ENCODE measurements at places on chromosomes 3 and 15.

DNA sequence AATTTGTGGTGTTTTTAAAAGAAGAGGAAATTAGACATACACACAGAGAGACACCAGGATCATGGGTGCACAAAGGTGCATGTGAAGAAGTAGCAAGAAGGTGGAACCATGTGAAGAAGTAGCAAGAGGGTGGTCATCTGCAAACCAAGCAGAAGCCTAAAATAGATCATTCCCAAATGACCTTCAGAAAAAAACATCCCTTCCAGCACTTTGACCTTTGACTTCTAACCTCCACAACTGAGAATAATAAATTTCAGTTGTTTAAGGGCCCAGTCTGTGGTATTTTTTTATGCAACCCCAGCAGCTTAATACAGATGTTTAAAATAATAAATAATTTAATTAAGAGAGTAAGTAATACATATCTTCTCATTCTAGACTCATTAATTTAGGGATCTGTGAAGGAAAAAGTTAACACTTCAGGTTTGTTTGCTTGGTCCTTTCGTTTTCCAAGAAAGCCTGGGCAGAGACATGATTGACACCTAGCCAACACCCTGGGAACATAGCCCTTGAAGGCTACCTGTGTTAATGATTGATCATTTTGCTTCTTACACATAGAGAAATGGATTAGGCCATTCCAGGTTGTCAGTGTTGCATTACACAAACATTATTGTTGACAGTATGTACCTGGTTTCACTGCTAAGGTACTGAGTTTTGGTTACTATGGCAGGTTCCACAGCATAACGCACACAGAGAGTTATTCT is 1331.2 kb upstream of the GBE1 start:
- DNase-seq: no peak

- no peak for DNase-seq
Measured at GRCh38 chr3:43153216-43154083, 47.6 kb upstream of the POMGNT2 start.

DNA sequence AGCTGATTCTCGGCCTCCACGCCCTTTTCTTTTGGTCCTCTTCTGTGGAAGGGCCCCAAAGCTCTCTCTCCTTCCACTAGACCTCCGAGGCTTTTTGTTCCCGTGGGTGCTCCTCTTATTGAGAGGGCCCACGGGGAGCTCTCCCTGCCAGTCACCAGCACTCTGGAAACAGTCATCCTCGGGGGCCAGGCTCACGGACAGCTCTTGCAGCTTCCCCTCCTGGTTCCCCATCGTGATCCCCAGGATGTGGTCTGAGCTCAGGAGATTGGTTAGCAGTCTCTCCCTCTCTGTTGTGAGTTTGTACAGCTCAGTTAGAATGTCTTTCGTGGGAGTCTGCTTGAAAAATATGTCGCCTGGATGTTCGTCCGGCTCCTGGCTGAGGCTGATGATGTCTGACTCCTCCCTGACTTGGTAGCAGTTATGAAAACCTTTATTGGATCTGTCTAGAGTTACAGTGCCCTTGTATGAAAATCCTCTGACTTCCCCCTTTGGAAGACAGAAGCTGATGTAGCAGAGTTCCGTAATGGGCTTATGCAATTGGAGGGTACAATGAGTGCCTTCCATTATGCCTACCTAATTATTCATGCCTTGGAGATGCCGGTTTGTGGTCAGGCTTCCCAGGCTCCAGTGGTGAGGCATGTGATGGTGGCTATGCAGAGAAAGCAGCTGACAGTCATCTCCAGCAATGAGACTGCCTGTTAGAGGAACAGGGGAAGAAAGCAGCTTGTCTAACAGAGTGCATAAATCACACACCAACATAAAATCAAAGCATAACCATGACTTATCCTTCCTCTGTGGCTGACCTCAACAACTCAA is 40.0 kb downstream of the FMN1 start:
- DNase-seq: no peak

GRCh38 chr3:36992806-36993325 is at the start of gene EPM2AIP1:
TSS of gene EPM2AIP1 (minus strand) at chr3:36993131. CDS start at chr3:36993077, 54 bp downstream.
- DNase-seq: peak; percentile 95

- DNase-seq: no peak
Measured at GRCh38 chr15:25450163-25450562, 11.3 kb upstream of the UBE3A start.

- DNase-seq: no peak
Measured at GRCh38 chr15:99486371-99487336, 79.1 kb upstream of the MEF2A start.

- DNase-seq: no peak
Measured at GRCh38 chr3:115628075-115628412, 4.7 kb downstream of the GAP43 start.

DNA sequence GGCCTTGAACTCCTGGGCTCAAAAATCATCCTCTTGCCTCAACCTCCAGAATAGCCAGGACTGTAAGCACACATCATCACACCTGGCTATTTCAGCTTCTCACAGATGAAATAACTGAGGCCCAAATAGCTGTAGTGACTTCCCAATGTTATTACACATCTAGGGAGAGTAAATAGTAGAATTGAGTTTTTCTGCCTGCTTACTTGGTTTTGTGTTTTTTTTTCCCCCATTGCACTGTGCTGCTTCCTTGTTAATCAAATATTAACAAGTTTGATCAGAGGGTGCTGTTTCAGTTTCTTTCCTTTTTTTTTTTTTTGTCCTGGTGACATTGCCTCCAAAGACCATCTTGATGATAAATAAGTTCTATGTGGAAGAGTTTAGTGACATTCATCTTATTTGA is 23.4 kb downstream of the ZNF609 start:
- no peak for DNase-seq

- DNase-seq: no peak
Measured at GRCh38 chr15:68045289-68046265, 8.5 kb upstream of the PIAS1 start.

DNA sequence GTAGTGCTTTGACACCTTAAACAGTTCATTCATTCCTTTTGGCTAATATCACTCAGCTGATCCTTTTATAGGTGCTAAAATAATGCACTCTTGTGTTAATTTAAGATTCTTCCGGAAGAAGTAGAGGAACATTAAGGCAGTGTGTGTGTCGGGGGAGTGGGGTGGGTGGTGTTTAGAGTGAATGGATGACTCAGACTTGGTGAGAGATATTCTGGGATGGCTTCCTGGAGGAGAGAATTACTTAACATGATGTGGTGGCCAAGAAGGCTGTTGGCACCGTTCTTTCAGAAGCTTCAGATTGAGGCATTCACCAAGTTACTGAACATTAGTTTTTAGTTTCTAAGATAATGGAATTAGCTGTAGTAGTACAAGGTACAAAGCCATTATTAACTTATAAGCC is 125.6 kb upstream of the ROPN1 start:
- DNase-seq: no peak

DNA sequence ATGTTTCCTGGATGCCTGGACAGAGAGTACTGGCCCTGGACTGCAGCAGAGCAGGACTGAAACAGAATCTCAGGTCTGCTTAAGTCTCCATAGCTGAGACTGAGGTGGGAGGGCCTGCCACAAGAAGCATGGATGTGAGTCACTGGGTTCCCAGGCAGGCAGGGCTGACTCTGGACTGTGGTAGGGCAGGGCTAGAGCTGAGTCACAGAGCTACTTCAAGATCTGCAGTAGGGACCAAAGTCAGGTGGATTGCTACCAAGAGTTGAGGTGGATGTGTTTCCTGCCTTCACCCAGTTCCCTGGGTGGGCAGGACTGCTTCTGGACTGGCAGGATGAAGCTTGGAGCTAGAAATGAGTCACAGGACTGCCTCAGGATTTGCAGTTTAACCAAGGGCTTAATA is 282.9 kb downstream of the AGBL1 start:
- DNase-seq: no peak

GRCh38 chr3:169863458-169863899 is 6.3 kb downstream of the LRRC31 start:
- peak; percentile 26 for DNase-seq

DNA sequence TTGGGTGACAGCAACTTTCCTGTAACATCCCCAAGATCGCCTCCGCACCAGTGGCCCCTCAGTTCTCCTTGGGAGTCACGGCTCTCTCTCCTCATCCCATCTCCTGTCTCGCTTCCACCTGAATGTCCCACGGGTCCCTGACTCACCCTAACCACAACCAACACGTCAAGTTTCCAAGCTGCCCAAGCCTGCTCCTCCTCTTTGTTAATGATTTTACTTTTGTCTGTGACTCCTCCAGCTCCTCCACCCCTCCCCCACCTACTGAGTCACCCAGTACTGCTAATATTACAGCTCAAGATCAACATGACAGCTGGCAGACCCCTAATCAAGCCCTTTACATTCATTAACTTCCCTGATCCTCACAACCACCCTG is 39.3 kb downstream of the BDH1 start:
- DNase-seq: no peak

DNA sequence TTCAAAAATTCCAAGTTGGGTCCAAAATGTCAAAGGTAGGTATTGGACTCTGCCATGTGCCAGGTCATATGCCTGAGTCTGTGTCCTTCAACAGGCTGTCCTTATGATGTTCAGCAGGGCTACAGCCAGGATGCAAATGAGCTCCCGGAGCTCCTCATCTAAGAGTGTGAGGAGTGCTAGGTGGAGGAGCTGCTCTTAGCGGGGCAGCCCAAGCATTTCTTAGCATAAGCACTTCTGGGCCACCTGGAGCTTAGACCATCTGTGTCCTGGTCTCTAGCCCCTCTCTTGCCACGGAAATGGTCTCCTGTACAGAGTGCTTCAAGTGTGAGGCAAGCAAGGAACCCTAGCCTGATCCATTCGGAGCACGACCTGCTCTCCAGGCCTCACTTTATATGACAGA is 64.6 kb upstream of the PRR23C start:
- DNase-seq: no peak

GRCh38 chr3:176526942-176527341 is 670.3 kb downstream of the TBL1XR1 start:
- no peak for DNase-seq

DNA sequence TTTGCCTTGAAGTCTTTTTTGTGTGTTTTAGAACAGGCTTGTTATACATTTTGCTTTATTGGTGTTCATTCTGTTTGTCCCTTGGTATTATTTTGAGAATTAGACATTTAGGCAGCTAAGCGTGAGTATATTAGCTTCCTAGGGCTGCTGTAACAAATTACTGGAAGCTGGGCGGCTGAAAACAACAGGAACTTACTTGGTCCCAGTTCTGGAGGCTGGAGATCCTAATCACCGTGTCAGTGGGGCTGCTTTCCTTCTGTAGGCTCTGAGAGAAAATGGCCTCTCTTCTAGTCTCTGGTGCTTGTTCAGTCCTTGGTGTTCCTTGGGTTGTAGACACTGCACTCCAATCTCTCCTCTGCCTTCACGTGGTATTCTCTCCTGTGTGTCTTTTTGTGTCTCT is 142.3 kb downstream of the KLHL25 start:
- DNase-seq: no peak

GRCh38 chr3:66450390-66451022 is 50.3 kb downstream of the LRIG1 start:
- DNase-seq: no peak

GRCh38 chr3:130405956-130406355 is 60.5 kb downstream of the COL6A5 start:
- DNase-seq: no peak

- DNase-seq: no peak
Measured at GRCh38 chr15:66654361-66654738, 47.7 kb upstream of the SMAD6 start.

DNA sequence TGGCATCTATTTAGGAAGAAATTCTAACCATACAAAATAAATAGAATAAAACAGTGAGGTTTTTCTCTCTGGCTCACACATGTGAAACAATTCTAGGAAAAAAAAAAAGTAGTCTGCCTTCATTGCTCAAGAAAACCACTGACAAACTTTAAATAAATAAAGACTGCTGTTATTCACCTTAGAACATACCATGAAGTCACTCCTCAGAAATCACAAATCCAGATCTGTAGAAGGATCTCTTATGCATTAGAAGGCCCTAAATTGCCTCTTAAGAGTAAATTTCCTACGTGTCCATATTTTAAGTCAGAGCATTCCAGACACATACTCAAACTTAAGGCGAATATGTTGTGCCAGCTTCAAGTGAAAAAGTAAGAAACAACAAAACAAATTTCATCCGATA is 217.3 kb downstream of the ZIC4 start:
- no peak for DNase-seq

GRCh38 chr15:53437985-53438841 is 321.2 kb downstream of the WDR72 start:
- no peak for DNase-seq

DNA sequence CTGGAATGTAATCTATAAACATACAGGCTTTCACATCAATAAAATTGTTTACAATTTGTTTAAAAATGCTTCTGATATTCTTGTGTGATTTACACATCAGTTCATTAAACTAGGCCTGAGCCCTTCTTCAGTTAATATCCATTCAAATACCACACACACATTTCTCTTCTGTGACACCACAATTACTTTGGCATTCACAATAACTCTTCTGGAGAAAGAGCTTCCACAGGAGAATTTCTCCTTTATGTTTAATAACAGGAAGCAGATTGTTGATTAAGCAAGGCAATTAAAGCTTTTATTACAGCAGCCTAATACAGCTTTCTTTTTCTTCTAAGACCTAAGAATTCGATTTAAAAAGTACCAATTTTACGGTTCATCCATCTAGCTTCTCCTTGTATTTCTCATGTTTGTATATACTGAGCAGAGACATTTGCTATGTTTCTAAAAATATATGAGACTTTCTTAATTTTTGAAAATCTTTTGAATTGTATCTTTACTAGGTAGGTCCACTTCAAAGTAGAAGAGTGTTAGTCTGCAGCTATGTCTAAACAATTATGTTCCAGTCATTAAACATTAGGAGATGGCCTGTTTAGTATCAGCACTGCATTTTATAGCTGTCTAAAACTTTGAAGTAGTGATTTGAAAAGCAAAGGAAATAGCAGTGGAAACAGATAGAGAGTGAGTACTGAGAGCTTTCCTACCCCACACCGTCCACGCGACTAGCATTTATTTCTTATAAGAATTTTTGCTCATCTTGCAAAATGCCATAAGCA is 511.1 kb upstream of the UBE2E2 start:
- no peak for DNase-seq

DNA sequence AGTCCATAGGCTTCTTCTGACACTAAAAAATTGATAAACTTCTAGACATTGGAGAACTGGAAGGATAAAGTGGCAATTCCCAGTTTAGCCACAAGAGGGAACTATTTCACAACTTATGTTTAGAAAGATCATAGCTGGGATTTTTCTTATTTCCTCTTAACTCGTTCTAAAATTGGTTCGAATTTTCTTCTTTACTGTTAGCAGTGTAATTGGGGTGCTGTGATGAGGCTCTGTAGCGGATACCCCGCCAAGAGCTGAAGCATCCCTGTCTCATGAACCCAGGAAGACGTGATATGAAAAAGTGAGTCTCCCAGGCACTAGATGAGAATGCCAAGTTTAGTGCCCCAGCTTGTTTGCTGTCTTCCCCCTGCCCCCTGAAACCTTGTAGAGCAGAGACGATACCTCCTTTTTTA is 85.1 kb downstream of the PDCD6IP start:
- no peak for DNase-seq

- no peak for DNase-seq
Measured at GRCh38 chr3:72129501-72130094, 344.6 kb upstream of the PROK2 start.

GRCh38 chr3:55888282-55888885 is 401.3 kb upstream of the WNT5A start:
- DNase-seq: no peak

- DNase-seq: no peak
Measured at GRCh38 chr3:108118038-108118768, 27.4 kb upstream of the CD47 start.

GRCh38 chr3:124780761-124781475 is 50.7 kb downstream of the UMPS start:
- DNase-seq: no peak
